Stimulated activated CD8-positive, alpha-beta memory T cell treated with anti-CD3 and anti-CD28 coated beads, Interleukin-2, amount 100 ng/mL, for 48 hours (primary cell): ENCODE measurements at places on chromosomes 7 and 10.

DNA sequence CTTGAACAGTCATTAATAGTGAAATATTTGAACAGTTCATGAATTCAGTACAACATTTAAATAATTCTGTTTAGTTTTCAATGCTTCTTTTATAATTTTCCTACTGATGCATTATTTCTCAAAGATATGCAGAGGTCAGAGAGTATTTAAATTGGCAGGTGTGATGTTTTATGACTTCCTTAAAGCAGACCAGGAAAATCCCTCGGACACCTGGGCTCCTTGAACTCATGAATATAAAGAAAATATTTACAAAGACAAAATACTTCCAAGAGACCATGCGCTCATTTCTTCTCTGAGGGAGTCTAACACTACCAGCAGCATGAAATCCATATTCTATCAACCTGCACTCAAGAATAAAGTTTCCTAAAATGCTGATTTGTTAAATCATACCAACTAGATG lies 127.6 kb downstream of the IPMK start:
- no peak for DNase-seq

DNA sequence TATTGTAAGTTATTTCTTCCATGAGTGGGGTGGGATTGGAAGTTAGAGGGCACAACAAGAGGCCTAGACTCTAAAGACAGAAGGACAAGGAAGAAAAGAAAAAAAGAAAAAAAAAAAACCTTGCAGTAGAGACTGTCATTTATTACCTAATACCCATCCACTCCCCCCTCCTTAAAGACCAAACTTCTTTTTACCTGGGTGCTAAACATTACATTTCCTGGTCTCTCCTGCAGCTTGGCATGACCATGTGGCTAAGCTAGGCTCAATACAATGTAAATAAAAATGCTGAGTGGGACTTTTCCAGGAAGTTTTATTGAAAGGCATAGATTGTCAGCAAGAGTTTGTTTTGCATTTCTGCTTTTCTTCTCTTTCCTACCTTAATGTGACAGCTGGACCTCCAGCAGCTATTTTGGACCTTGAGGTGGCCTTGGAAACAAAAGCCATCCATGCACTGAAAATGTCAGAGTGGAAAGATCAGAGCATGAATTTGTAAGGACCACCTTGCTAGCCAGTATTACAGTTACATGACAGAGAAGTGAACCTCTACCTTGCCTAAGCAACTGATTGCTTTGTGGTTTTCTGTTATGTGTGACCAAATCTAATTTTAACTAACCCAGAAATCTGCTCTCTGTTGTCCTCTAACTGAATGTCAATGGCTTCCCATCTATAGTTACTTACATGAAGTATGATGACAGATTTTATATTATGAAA lies 81.3 kb upstream of the SFMBT2 start:
- no peak for DNase-seq

DNA sequence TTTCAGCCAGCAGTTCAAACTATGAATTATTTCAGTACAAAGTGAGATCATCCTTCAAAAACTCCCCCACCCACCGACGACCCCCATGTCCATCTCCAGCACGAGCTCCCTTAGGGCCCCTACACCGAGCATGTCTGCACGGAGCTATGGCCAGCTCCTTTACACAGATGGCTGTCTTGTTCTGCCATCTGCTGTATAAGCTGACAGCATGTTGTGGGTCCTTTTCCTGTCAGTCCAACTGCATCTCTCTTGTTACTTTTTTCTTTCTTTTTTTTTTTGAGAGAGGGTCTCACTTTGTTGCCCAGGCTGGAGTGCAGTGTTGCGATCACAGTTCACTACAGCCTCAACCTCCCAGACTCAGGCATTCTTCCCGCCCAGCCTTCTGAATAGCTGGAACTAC lies 21.6 kb downstream of the NPC1L1 start:
- no peak for DNase-seq

DNA sequence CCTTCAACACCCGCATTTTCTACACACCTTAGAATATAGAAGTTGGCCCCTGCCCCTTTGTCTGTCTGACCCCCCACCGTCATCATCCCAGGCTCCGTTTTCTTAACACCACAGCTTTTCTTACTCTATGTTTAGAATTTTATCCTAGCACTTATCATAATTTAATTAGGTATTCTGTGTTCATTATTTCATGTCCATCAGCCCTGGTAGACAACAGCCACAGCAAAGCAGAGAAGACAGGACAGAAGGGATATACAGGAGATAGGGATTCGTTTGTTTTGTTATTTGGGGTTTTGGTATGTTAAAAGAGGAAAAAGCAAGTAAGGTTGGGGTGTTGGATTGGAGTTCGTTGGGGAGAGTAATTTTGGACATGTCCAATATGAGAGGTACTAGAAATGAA lies 48.8 kb downstream of the ITGA8 start:
- DNase-seq, result no peak

DNA sequence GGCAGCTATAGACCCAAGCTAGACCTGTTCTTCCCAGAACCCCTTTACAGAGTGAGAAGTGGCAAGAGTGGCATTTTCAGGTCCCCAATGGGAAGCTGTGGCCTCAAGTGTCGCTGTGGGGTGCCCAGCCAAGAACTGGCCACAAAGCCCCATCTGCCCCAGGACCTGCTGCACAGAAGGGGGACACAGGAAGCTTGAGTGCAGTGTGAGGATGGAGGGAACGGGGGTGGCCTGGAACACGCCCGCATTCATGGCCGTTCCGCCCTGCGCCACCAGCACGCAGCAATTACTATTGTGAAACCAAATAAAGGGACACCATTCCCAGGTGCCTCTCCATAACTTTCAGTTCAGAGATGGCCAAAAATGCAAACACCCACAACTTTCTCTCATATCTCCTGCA lies 237.6 kb upstream of the TCERG1L start:
- no peak for DNase-seq

DNA sequence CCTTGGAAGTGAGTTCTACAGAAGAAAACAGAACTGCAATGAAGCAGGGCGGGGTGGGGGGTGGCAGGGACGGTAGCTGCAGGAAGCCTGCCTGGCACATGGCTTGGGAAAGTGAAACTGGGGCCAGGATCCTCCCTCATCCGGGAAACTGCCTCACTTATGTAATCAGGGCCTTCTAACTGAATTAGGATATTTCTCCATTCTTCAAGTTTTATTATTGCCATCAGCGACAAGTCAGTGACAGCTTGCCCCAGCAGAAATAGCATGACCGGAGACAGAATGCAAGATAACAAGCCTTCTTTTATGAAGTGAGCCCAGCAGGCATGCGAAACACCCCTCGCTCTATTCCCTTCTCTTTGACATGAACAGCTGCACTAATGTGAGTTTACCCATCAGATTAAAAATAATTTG lies 77.5 kb upstream of the CACUL1 start:
- no peak for DNase-seq

- no peak for DNase-seq
Observed at GRCh38 chr10:91787810-91788209, 10.4 kb upstream of the TNKS2 start.
